Activated T-helper 2 cell treated with anti-CD3 and anti-CD28 coated beads, Interferon-gamma antibody, Interleukin-2, Interleukin-4, amounts not matched to agents 10 μg/mL and 5 μg/mL and 100 μg/mL, durations not matched to agents 14 hours and 24 hours and 36 hours (primary cell): ENCODE measurements at places on chromosomes 11 and 22. TPM values are rescaled to one million over a fixed set of nuclear protein-coding genes. Genes with fewer than 3 reads are reported as not detected.
A peak's percentile ranks its signal among the peaks of the same experiment; 100 is the strongest.

DNA sequence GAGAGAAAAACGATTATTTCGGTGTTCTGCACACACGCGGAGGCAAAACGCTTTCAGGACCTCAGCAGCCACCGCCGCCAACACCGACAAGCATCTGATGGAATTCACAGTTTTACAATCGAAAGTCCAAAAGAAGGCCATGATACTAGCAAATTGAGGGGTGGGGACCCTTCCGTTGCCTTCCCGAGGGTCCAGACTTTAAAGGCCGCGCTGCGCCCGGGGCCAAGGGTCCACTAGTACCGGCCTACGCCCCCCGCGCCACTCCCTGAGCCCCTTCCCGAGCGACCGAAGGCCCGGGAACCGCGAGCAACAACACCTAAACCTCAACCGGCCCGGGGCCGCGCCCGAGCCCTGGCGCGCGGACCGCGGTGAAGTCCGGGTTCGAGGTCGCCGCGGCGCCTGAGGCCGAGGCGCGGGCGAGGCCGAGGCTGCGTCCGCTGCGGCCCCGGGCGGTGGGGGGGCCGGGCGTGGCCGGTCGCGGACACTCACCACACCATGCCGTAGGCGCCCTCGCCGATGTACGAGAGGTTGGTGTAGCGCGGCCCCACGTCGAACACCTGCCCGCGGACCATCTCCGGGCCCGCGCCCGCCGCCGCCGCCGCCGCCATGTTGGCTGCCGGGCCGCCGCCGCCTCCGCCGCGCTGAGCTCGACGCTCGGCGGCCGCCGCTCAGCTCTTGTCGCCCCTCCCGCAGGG is 465 bp downstream of the MAPK1 start:
- peak; percentile 34 for DNase-seq

Gene PATE2
- total RNA-seq = not detected in 2 replicates

DNA sequence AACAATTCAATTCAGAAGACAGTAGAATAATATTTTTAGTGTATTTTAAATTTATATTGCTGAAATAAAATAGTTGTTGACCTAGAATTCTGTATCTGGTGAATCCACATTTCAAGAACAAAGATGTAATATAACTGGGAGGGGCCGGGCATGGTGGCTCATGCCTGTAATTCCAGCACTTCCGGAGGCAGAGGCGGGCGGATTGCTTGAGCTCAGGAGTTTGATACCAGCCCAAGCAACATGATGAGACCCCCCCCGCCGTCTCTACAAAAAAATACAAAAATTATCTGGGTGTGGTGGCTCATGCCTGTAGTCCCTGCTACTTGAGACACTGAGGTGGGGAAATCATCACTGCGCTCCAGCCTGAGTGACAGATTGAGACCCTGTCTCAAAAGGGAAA is 72.6 kb downstream of the CD82 start:
- no peak for DNase-seq

Gene DERL3
- 10.3 TPM in 2 replicates for total RNA-seq

- no peak for DNase-seq
Observed at GRCh38 chr11:36577859-36578258, 10.1 kb downstream of the RAG1 start.

DNA sequence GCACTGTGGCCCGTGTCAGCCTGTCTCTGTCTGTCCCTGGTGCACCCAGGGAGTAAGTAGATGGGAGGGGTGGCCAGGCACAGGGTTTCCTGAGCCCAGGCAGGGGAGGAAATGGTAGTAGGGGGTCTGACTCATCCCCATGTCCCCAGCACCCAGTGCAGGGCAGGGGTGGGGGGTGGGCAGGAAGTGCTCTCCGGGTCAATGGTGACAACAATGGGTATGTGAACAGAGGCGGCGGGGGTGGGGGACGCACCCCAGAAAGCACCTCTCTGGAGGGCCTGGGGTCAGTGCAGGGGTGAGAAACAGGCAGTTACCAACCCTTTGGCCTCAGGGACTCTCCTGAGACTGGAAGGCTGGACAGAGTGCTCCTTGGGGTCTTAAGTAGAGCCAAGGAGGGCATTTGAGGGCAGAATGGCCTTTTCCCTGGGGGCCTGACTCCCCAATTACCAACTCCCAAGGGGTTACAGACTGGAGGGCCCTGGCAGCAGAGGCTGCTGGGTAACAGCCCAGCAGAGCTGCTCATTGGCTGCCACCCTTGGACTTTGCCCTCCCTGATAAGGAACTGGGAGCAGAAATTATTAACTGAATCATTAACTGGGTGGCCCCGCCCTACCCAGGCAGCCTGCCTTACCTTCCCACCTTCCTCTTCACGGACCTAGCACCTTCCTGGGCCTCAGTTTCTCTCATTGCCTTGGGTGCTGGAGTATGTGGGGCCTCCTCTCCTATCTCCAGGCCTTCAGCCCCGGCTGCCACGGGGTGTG is 4.2 kb downstream of the MYRF start:
- DNase-seq = no peak

Gene OR2AG2
- total RNA-seq = 0.34 and 0.60 TPM in 2 replicates

- DNase-seq = no peak
Observed at GRCh38 chr11:90414221-90414620, 191.4 kb upstream of the CHORDC1 start.

- no peak for DNase-seq
Observed at GRCh38 chr11:45022294-45023064, 71.8 kb upstream of the TP53I11 start.

DNA sequence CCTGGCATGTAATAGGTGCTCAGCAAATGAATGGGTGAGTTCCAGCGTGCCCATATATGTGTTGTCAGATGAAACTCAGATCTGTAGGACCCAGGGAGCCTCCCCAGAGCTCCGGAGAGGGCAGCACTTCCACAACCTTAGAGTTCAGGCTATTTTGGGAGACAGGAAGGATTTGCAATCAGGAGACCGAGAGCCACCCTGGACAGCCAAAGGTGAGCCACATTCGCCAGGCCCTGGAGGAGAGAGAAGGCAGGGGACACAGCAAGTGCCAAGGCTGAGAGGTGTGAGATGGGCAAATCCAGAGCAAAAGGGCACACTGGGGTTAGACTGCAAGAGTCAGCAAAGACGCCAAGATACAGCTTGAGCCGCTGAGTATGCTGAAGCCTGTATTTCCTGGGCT is 66.4 kb downstream of the CD82 start:
- no peak for DNase-seq

Gene ROM1
- total RNA-seq = 1.4 and 2.8 TPM in 2 replicates

GRCh38 chr11:79013509-79013908 is 427.3 kb downstream of the TENM4 start:
- DNase-seq = no peak
